ENCODE measurements at places on chromosomes 16 and 17.
A peak's percentile ranks its signal among the peaks of the same experiment; 100 is the strongest.

- no peak for DNase-seq
Observed at GRCh38 chr17:78617511-78618061, 40.4 kb upstream of the DNAH17 start.

DNA sequence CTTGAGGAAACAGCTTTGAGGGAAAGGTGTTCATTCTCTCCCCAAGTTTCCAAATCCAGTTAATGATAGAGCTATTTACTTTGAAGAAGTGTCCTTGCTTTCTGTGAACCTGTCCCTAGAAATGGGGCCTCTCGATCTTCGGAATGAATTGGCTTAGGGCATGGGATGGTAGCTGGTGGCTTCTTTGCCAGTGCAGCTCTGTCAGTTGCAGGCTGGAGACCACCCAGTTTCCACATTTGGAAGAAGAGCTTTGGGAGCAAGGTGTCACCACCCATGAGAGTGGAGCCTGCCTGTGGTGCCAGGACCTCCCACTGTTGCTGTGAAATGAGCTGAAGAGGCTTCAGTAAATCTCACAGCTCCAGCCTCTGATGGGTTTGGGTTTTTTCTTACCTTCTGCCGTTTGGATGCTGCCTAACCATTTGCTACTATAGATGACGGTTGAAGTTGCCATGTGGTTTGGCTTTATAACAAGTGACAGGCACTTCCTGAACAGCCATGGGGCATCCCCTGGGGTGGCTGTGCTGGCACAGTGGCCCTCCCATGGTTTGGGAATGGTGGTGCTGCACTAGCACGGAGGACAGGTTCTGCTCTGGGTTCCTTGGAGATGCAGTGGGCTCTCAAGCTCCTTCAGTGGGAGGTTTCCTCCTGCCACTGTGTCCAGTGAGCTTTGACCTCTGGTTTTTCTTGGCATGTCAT, 19.5 kb upstream of the SLC5A10 start:
- DNase-seq: no peak

DNA sequence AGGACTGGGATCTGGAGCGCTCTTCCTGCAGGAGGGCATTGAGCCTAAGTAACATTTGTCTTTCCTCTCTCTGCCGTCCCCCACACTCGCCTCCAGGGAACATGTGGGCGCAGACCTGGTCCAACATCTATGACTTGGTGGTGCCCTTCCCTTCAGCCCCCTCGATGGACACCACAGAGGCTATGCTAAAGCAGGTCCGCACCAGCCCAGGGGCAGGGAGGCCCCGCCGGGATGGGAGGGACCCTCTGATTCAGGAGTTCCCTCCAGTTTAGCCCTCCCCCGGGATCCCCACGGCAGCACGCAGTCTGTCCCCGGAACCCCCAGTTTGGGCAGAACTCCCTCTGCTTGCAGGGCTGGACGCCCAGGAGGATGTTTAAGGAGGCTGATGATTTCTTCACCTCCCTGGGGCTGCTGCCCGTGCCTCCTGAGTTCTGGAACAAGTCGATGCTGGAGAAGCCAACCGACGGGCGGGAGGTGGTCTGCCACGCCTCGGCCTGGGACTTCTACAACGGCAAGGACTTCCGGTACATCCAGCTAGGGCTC, 14.1 kb downstream of the ACE start:
- DNase-seq: no peak

DNA sequence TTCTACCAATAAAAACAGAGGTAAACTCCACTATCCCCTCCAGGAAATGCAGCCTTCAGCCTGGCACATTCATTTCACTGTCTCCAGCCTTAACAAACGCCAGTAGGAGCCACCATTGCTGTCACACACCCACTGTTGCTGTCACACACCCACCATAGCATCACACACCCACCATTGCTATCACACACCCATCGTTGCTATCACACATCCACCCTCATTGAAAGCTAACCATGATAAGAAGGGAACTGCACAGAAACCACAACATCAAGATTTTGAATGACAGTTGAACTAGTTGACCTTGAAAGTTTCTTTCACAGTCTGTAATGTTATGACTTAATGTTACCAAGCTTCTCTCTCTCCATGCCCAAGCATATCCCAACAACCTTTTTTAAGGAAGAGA, 38.1 kb downstream of the SHCBP1 start:
- DNase-seq: peak; percentile 31

GRCh38 chr17:76138234-76138895, 2.7 kb downstream of the FOXJ1 start:
- no peak for DNase-seq

- DNase-seq: no peak
Observed at GRCh38 chr17:17701658-17702057, 20.4 kb downstream of the RAI1 start.

DNA sequence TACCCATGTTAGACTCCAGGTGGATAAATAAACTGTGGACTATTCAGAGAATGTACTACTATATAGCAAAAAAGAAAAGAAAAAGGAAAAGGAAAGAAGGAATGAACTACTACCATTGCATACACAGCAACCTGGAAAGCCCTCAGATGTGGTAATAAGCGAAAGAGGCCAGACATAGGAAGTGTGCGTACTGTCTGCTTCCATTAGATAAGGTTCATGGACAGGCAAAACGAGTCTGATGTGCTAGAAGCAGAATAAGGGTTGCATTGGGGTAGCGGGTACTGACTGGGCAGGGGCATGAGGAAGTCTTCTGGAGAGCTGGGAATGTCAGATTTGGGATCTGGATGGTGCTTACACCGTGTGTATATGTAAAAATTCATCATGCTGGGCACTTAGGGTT, 21.8 kb downstream of the CLEC16A start:
- DNase-seq: peak; percentile 90

- no peak for DNase-seq
Observed at GRCh38 chr16:10638101-10638500, 56.6 kb downstream of the TEKT5 start.

GRCh38 chr17:17919169-17920107, 52.8 kb downstream of the TOM1L2 start:
- no peak for DNase-seq

- no peak for DNase-seq
Observed at GRCh38 chr17:77696721-77697460, 261.6 kb upstream of the TNRC6C start.

DNA sequence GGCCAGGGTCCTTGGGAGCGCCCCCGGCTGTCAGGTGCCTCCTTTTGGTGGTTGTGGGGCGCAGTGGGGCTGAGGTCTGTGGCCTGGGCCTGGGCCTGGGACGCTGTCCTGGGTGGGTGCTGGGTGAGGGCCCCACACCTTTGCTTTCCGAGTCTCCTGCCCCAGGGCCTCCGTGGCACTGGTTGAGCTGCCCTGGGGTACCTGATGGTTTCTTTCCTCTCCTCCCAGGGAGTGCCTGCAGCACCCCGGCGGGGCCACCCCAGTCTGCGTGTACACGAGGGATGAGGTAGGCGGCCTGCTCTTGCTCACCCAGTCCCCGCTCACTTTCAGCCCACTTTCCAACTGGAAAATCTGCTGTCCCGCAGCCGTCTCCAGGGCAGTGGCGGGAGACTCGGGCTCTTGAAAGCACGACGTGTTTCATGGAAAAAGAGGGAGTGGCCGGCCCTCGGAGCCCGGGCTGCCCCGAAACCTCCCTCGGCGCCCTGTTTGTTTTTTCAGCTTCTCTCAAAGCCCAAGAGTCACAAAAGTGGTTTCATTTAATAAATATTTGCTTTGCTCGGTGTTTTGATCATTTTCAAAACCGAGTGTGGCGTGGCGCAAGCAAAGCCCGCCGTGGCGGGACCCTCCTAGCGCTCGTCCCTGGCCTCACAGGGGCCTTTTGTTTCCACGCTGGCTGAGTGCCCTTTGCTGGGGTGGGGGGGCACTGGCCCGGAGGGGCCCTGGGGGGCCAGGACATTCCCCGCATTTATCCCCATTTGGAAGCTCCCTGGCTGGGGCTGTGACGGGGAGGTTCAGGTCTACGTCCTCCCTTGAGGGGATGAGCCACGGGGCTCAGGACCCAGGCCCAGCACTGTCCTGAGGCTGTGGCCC, 17.4 kb downstream of the ASPSCR1 start:
- no peak for DNase-seq

DNA sequence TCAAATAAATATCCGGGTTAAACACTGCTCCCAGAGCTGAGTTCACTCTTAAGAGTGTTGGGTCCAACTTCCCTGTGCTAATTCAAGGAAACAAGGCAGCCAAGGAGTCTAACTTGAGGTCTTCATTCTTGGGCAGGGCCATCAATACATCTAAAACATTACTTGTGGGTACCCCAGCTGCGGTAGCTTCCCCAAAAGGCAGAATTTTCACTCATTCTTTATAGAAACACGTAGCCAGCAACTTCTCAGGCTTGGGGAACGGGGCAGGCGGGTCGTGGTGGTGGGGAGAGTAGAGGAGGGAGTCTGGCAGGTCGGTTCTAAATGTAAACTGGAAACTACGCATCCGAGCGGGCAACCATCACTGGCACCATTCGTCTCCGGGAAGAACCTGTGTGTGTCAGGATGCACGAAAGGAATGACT, 666 bp upstream of the METTL9 start:
- DNase-seq: peak; percentile 12

DNA sequence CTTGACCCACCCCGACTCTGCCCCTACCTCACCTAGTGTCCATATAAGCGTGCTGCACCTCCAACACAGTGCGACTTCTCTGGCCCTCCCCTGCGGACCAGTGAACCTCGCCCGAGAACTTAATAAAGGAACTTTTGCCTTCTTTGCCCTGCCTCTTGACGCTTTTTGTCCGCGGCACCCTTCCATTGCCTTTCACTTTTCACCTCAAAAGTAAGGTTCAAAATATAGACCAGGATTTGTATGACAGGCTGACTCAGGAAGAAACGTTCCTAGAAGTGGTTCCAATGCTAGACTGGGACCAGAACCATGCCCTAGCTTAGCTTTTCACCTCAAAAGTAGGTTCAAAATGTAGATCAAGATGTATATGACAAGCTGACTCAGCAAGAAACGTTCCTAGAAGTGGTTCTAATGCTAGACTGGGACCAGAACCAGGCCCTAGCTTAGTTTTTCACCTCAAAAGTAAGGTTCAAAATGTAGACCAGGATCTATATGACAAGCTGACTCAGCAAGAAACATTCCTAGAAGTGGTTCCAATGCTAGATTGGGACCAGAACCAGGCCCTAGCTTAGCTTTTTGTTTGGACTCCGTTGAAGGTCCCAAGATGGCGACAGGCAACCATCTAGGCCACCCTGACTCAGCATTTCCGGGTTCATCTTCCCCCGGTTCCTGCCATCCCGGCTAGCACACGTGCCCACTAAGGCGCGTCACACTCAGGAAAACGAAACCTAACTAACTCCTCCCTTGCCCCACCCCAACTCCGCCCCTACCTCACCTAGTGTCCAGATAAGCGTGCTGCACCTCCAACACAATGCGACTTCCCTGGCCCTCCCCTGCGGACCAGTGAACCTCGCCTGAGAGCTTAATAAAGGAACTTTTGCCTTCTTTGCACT, 51.0 kb upstream of the TMEM97 start:
- no peak for DNase-seq

DNA sequence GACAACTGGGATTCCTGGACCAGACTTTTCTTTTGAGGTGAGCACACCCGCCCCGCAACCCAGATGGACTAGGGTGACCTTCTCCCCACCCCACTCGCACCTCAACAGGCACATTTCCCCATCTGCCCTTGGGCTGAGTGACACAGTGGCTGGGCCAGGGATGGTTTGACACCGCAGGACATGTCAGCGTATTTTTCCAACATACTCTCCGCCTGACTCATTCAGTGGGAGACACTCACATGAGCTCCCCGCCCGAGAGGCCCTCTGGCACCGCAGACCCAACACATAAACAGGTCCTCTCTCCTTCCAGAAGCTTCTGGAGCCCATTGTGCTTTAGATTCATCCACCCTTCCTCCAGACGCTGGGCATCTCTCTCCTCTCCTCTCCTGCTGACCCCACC, 69.4 kb downstream of the ZDHHC7 start:
- no peak for DNase-seq

- no peak for DNase-seq
Observed at GRCh38 chr17:46028981-46029565, 30.0 kb downstream of the STH start.

DNA sequence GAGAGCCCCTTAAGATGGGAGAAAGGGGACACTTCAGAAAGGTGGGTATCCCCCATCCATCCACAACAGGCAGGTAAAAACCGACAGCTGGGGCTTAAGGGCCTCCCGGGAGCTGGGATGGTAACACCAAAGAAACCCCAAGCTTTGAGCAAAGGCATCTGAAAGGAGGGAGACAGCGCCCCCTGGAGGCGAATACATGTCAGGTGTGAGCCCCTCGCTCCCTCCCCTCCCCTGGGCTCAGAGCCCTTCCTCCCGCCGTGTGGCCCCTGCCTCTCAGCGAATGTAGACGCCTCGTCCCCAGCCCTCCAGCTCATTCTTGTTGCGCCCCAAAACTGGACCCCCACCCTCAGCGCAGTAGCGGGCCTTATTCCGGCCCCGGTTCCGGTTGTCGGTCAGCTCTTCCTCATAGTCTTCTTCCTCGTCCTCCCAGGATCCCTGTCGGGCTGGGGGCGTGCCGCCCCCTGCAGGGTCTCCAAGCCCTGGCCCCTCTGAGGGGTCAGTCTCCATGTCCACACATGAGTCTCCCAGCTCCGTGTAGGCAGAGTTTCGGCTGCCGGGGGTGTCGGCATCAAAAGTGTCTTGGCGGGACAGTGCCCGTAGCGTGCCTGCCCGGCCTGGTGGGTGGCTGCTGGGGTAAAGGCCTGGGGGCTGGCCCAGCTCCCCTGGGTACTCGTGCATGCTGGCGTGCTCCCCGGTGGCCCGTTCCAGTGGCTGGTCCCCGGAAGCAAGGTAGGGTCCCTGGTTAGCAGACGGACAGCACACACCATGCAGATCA, 9.1 kb upstream of the ARL5C start:
- DNase-seq: no peak

GRCh38 chr17:28173801-28174200, 131.3 kb downstream of the NLK start:
- peak; percentile 67 for DNase-seq

- DNase-seq: peak; percentile 92
Observed at GRCh38 chr17:76491271-76492122, 9.7 kb downstream of the RHBDF2 start.

GRCh38 chr17:39769974-39770587, 32.3 kb downstream of the GRB7 start:
- no peak for DNase-seq

- no peak for DNase-seq
Observed at GRCh38 chr16:81873206-81873605, 94.1 kb downstream of the PLCG2 start.

GRCh38 chr16:86723689-86724088, 145.3 kb downstream of the FOXL1 start:
- DNase-seq: no peak

DNA sequence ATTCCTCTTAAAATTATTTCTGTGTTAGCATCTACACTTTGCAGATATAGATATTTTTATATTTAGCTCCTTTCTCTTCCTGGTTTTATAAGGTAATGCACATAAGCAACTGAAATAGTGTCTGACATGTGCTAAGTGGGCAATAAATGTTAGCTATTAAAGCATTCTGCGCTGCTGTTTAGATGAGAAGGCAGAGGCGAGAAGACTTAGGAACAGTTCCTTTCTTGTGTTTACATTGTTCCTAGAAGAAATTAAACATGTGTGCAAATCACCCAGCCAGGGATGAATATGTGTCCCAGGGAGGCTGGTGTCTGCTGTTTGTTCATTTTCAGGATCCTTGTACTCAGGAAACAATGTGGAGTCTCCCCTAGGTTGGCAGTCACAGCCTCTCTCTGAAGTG, 292.3 kb downstream of the PMP22 start:
- no peak for DNase-seq
